ENCODE measurements at places on chromosomes 11 and 22. TPM values are rescaled to one million over a fixed set of nuclear protein-coding genes. Genes with fewer than 3 reads are reported as not detected.

GRCh38 chr11:82673631-82674030, 60.0 kb downstream of the FAM181B start:
- DNase-seq, result no peak

- DNase-seq, result no peak
Measured at GRCh38 chr11:44319170-44319551, 9.2 kb upstream of the ALX4 start.

DNA sequence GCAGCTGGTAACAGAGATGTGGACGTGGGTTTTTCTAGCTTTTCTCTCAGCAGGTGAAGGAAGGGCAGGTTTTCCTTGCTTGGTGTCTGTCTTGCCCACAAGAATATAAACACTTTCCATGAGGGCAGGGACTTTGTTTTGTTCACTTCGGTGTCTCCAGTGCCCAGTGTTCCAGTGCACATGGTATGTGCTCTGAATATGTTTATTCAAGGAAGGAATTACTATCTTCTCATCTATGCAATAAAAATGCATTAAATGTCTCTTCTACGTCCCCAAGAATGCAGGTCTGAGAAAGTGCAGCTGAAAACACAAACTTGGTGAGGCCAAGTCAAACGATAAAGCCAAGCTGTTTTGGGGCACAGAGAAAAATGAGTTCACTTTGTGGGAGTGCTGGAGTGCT, 56.3 kb upstream of the PLET1 start:
- DNase-seq, result no peak

- peak; percentile 42 for DNase-seq
Measured at GRCh38 chr11:121417055-121417551, 35.0 kb upstream of the SORL1 start.

DNA sequence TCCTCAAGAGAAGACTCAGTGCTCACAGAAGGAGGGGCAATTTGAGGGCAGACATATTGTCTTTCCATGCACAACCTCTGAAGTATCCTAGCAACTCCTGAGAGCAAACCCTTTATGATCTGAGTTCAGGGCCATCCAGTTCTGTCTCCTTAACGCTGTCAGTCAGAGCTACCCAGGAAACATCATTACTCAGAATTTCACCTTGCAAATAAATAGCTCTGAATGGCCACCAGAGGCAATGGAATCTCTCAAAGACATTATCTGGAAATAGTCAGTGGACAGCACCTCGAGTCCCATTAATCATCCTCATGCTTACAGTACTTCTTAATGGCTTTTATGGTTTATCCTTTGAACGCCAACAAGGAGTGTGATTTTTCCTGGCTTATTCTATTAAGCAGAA, 656.1 kb downstream of the OPCML start:
- no peak for DNase-seq

DNA sequence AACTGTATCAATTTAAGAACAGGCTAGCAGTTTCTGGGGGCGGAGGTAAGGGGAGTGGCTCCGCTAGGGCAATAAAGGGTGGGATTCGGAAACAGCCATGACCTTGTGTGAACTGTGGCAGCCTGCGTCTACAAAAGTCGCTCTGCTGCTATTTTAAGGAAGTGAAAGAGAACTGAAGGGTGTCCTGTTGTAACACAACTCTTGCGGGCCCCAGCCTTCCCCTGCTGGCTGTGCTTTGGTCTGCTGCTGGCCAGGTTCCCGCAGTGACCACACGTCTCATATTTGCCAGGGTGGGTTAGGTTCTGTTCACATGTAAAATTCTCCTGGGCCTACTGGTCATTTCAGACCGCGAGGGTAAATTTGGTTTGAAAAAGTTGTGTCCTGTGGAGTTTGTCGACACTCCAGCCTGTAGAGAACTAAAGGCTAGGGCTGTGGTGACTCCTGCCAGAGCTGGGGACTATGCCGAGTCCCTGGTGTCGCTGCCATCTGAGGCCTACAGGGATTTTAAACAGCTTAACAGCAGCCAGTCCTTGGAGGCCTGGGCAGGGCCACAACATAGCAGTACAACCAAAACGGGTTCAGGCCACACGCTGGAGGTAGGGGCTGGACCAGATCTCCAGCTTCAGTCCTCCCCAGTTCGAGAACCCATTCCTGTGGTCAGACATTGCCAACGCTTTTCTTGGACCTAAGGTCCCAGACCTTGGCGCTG, 1.1 kb upstream of the PPFIBP2 start:
- peak; percentile 46 for DNase-seq

DNA sequence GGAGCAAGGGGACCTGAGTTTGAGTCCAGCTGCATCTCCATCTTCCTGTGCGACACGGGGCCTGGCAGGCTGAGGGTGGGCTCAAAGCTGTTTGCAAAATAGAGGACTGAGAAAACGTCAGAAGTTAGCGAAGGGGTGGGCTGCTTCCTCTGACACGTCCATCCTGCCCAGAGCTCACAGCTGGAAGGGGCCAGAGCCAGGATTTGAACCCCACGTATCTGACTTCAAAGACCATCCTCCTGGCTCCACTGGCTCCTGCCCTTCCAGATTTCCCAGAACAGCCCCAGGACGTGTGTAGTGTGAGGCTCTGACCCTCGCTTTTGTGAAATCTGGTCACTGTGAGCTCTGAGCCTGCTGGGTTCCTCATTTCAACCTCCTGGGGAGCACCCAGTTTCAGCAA, 56.3 kb downstream of the CD82 start:
- no peak for DNase-seq

DNA sequence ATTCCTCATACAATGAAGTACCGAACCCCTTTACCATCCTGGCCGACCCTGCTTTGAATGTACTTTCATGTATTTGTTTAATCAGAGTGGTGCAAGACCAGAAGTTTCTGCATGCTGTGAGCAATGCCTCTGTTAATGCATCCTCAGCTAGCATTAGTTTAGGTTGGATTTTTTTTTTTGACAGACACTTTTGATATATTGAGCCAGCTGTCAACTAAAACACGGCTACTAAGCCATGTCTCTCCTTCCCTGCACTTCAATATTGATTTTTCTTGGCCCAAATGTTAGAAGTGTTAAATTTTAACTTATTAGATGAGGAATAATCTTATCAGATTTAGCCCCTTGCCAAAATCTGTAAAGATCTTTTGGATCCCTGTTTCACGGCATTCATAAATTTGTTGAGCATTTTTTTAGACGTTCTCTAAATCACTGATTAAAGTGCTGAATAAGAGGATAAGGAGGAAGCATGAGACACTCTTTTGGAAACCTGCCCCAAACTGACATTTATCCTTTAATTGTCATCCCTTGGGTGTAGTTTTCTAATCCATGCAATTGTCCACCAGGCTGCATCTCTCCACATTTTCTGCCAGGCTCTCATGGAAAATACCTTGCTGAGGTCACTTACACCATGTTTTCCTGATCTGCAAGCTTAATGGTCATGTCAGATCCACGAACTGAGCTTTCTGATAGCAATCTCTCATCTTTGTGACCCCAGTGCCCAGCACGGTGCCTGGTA, 130.7 kb downstream of the FEZ1 start:
- no peak for DNase-seq

- DNase-seq, result no peak
Measured at GRCh38 chr11:16780698-16781550, 42.5 kb downstream of the C11orf58 start.

- DNase-seq, result no peak
Measured at GRCh38 chr11:34145847-34146381, 40.5 kb downstream of the NAT10 start.

- DNase-seq, result no peak
Measured at GRCh38 chr11:115267871-115268270, 236.3 kb downstream of the CADM1 start.

DNA sequence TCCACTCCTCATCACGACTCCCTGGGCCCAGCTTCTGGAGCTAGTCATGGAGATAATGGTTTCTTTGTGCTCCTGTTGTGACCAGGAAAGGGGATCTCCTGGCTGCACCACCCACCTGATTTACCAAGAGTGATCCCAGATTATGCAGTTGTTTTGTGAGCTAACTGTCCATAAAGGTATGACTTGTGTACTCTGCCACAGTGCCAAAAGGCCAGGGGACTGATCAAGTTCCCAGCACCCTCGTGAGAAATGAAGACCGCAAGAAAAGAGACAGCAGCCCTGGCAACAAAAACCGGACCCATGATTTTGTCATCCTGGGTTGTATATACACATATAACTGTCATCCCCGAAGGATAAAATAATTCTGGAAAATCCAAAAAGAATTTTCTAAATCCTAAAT, 26.6 kb downstream of the TUB start:
- no peak for DNase-seq

GRCh38 chr22:27238935-27239510, 562.5 kb downstream of the MN1 start:
- DNase-seq, result no peak

DNA sequence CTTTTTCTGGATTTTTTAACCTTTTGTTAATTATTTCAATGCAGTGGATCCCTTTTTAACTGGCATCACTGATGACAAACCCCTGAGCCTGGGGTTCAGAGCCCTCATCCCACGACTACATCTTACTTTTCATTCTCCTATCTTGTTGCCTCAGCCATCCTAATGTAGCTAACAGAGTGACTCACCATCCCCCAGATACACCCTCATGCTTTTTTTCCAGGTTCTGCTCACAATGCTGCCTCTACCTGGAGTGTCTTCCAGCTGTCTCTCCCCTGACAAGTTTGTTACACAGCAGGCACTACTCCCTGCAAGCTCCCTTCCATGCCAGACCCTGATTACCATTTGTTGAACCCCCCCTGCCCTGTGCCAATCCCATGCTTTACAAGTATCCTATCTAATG, 135.4 kb downstream of the NCAM1 start:
- DNase-seq, result no peak

CD3E gene
- polyA plus RNA-seq, result 1.4 TPM

FAM111B gene
- polyA plus RNA-seq, result 0.32 TPM

ADM2 gene
- 0.89 TPM for polyA plus RNA-seq

FREY1 gene
- 0.18 TPM for polyA plus RNA-seq

MS4A4E gene
- 1.2 TPM for polyA plus RNA-seq

TRIM29 gene
- polyA plus RNA-seq, result 0.22 TPM

CCDC73 gene
- polyA plus RNA-seq, result 0.02 TPM

All from liver (tissue), 10 donors.